ENCODE measurements at places on chromosomes 6 and 20. TPM values are rescaled to one million over a fixed set of nuclear protein-coding genes. Genes with fewer than 3 reads are reported as not detected.

UNC93A gene
- not detected for total RNA-seq

DEFB124 gene
- 2.1 TPM for total RNA-seq

CFAP61 gene
- not detected for total RNA-seq

MCCD1 gene
- not detected for total RNA-seq

CEP85L gene
- total RNA-seq, result 3.0 TPM

SLC22A16 gene
- total RNA-seq, result not detected

GJA10 gene
- total RNA-seq, result not detected

EXOC2 gene
- 18.3 TPM for total RNA-seq

IL17A gene
- not detected for total RNA-seq

EFCAB8 gene
- total RNA-seq, result not detected

TFAP2A gene
- 0.12 TPM for total RNA-seq

WFDC5 gene
- not detected for total RNA-seq

PNPLA1 gene
- not detected for total RNA-seq

MARCKS gene
- 169 TPM for total RNA-seq

NKAPL gene
- 2.3 TPM for total RNA-seq

SAMD5 gene
- 1.3 TPM for total RNA-seq

GPLD1 gene
- not detected for total RNA-seq

MYBL2 gene
- 2.6 TPM for total RNA-seq

DDX43 gene
- 0.09 TPM for total RNA-seq

HLA-DQB2 gene
- not detected for total RNA-seq

CALHM5 gene
- 1.4 TPM for total RNA-seq

EPHA7 gene
- 0.09 TPM for total RNA-seq

SPTLC3 gene
- total RNA-seq, result 5.0 TPM

BMP5 gene
- not detected for total RNA-seq

OPRM1 gene
- not detected for total RNA-seq

IPCEF1 gene
- total RNA-seq, result not detected

JAG1 gene
- 18.6 TPM for total RNA-seq

PTP4A1 gene
- 9.9 TPM for total RNA-seq

TRDN gene
- total RNA-seq, result not detected

EBF4 gene
- 1.7 TPM for total RNA-seq

IFT52 gene
- total RNA-seq, result 20.3 TPM

TREM2 gene
- not detected for total RNA-seq

FKBP5 gene
- total RNA-seq, result 205 TPM

MUC21 gene
- total RNA-seq, result not detected

RXRB gene
- 20.3 TPM for total RNA-seq

ME1 gene
- 21.6 TPM for total RNA-seq

PI16 gene
- total RNA-seq, result 0.35 TPM

C4B gene
- 48.8 TPM for total RNA-seq

OPRL1 gene
- 0.93 TPM for total RNA-seq

HLA-G gene
- not detected for total RNA-seq

COL10A1 gene
- total RNA-seq, result under 0.01 TPM

FERMT1 gene
- 3.7 TPM for total RNA-seq

RAET1E gene
- total RNA-seq, result not detected

BANF2 gene
- not detected for total RNA-seq

GPR6 gene
- total RNA-seq, result not detected

LAMA4 gene
- 170 TPM for total RNA-seq

THBD gene
- total RNA-seq, result 10.4 TPM

CLPSL2 gene
- total RNA-seq, result not detected

TPD52L1 gene
- 17.2 TPM for total RNA-seq

TRMT11 gene
- total RNA-seq, result 9.9 TPM

PPP1R16B gene
- 0.60 TPM for total RNA-seq

SLC16A10 gene
- not detected for total RNA-seq

SIGLEC1 gene
- not detected for total RNA-seq

HCK gene
- total RNA-seq, result not detected

RIMS4 gene
- 0.12 TPM for total RNA-seq

TMEM14B gene
- total RNA-seq, result 67.9 TPM
